ENCODE measurements at places on chromosomes 5 and 9.

- no peak for DNase-seq
Measured at GRCh38 chr5:125180231-125180829, 433.9 kb upstream of the ZNF608 start.

DNA sequence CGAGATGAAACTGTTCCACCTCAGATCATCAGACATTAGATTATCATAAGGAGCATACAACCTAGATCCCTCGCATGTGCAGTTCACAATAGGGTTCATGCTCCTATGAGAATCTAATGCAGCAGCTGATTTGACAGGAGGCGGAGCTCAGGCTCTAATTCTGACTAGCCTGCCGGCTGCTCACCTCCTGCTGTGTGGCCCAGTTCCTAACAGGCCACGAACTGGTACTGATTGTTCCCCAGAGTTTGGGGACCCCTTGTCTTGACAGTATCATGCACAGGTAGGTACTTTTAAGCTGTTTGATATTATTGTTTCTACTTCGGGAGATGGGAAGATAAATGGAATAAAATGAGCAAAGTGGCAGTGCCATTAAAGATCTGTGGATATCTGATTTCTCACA, 66.9 kb downstream of the ZCCHC7 start:
- DNase-seq, result no peak

DNA sequence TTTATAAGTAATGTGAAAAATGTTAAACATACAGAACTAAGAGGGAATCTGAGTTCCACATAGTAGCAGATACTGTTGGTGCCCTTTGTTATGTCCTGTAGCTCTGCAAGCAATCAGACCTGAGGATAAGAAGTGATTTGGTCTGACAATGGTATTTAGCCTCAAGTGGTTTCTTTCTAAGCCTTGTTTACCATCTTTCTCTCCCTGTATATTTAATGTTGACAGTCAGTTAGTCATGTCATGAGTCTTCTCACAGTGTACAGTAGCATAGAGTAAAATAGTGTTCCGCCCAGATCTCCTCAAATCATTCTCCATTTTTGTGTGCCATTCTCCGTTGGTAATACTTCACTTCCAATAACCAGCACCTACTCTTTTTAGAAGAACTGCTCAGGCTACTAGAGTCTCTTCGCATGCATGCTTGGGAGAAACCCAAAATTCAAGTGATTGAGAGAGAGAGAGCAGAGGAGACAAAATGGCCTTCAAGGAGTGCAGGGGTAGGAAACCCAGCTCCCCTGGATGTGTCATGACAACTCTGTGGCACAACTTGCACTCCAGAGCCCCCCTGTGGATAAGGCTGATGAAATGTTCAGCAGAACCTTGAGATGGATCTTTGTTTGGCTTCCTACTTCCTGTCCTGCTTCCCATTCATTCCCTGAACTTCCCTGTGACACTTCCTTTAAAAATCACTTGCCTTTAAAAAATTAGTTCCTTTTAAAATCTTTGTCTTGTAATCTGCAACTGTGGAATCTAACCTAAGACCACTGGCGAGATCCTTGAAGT, 129.2 kb upstream of the FST start:
- DNase-seq, result no peak

- no peak for DNase-seq
Measured at GRCh38 chr9:573691-574410, 267.6 kb upstream of the DMRT1 start.

DNA sequence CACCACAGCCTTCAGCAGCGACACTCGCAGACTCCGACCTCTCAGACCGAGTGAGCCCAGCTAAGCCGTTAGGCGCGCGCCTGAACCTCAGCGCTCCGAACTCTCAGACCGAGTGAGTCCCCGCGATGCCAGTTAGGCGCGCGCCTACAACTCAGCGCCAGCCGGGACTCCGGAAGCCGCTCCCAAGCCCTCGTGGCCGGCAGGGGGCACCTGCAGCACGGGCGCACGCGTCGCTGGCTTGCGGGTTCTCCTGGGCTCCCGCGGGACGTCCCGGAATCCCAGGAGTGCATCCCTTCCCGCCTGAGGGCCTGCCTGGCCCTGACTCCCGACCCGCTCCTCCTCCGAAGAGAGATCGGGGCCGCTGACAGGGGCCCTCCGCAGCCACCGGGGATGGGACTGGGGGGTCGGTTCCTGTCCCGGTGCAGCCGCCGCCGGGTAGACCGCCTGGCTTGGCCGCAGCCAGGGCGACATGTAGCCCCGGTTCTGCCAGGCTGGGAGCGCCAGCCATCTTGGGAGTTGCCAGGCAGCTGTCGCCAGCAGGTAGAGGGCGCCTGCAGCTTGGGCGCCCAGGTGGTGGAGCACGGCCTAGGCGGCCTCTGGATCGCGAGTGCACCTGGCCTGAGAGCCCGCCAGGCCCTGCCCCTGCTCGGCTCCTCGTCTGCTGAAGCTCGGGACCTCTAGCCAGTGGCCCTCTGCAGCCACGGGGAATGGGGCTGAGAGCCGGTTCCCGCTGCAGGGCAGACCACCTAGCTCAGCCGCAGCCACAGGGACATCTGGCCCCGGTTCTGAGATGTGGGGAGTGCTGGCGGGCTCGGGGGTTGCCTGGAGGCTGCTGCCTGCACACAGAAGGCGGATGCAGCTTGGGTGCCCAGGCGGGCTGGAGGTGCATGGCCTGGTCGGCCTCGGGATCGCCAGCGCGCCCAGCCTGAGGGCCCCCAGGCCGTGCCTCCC, at the start of gene ANKRD18A:
ANKRD18A (minus strand) TSS at position 114 of the 951 bp plus-strand sequence. CDS start 311 bp downstream, outside the sequence.
- no peak for DNase-seq

- no peak for DNase-seq
Measured at GRCh38 chr9:112112519-112112918, 62.6 kb downstream of the SUSD1 start.

DNA sequence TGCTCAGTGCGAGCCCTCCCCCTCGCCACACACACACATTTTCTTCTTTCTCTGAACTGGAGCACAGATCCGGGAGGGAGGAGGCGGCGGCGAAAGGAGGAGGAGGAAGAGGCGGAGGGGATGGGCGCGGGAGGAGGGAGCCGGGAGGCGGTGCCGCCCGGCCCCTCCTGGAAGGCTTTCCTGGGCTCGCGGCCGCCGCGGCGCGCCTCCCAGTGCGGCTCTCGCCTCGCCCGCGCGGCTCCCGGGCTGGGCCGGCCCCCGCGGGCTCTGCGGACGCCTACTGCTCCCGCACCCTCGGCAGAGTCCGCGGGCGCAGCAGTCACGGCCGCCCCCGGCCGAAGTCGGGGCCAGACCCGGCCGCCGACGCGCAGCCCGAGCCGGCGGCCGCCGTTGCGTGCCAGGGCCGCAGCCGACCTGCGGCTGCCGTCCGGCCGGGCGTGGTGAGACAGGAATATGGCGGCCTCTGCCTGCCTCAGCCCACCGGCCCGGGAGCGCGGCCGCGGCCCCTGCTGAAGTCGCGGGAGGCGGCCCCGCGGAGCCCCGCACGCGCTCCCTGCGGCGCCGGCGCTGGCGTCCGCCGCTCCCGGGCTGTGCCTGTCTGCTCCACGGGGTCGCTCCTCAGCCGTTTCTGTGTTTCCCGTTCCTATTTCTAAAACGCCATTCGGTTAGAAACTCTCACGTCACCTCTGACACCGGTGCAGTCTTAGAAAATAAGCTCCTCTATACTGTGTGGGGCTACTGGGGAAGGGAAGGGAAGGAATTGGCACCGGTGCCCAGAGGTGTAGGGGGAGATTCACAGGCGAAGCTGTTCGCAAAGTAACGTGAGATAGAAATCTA, 500 bp upstream of the GNAQ start:
- DNase-seq, result peak; percentile 31

GRCh38 chr5:1789834-1790471, 9.7 kb downstream of the MRPL36 start:
- no peak for DNase-seq

DNA sequence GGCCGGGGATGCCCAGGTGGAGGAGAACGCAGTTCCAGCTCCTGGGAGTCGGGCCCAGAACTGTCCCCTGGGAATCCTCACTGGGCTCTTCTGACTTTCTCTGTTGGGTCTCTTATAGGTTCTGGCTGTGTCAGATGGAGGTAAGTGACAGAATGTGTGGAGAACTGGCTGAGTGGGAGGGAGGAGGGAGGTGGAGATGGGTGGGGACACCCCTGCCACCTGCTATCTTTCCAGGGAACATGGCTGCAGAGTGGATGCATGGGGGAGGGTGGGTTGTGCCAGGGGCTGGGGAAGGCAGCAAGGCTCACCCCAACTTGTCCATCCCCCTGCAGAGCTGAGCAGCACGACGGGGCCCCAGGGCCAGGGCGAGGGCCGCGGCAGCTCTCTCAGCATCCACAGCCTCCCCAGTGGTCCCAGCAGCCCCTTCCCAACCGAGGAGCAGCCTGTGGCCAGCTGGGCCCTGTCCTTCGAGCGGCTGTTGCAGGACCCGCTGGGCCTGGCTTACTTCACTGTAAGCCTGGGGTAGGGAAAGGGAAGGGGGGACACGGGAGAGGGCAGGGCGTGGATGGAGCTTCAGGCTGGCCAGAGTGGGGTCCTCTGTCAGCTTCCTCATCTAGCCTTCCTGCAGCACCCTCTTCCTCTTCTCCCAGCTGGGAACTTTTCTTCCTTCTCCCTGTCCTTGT, 8.3 kb downstream of the RGS14 start:
- no peak for DNase-seq

DNA sequence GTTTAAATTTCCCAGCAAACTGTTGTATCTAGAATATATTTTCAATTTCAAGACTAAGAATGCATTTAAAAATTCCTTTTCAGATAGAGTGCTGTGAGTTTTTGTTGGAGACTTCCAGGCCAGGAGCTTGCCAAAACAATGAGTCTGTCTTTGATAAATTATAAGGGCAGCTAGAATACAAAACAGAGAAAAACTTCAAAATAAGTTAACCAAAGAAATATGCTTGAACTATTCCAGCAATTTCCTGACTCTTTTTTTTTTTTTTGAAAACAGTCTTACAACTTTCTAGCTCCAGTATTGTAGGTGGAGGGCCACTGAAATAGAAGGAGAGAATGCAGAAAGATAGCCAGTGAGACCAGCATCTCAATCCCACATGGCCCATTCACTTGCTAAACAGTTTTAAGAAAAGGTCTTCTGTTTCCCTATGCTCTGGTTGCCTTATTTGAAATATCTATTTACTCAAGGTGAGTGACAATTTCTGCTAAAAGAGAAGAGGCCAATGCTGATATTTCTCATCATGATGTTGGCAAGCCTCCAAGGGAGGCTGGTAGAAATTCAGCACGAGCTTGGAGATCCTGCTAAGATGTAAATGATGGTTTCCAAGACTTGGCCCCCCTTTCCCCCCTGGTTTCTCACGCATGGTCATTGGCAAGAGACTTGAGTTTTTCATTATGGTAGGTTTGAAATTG, 103.2 kb downstream of the USP20 start:
- no peak for DNase-seq

DNA sequence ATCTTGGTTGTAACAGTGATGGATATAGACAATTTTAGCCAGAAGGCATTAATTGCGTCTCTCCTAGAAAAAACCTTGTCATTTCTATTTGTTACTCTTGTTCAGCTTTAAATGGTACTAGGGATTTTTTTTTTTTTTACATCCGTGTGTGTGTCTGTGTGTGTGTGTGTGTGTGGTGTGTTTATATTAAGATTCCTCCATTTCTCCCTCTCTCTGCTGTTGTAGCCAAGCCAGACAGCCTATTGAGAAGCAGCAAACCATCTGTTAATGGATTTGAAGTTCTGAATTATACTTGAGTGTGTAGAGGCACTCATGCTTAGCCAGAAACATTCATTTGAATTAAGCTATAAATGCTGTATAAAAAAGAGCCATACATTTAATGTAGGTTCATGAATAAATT, 72.3 kb downstream of the SLF1 start:
- no peak for DNase-seq

GRCh38 chr5:151208481-151208914, 15.4 kb downstream of the CCDC69 start:
- DNase-seq, result no peak

DNA sequence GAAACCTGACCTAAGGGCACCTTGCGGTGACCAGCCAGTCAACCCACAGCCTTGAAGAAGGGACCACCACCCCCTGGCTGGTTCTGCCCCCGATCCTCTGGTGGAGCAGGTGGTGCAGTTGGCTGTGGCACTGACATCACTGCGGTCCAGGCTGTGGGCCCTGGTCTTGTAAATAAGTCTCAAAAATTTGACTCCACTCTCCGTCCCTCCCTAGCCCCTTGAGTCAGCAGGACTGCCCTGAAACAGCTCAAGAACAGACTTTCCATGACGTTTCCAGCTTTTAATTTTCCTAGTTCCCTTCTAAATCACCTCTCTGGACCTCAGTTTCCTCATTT, 134.8 kb upstream of the BOD1 start:
- no peak for DNase-seq

DNA sequence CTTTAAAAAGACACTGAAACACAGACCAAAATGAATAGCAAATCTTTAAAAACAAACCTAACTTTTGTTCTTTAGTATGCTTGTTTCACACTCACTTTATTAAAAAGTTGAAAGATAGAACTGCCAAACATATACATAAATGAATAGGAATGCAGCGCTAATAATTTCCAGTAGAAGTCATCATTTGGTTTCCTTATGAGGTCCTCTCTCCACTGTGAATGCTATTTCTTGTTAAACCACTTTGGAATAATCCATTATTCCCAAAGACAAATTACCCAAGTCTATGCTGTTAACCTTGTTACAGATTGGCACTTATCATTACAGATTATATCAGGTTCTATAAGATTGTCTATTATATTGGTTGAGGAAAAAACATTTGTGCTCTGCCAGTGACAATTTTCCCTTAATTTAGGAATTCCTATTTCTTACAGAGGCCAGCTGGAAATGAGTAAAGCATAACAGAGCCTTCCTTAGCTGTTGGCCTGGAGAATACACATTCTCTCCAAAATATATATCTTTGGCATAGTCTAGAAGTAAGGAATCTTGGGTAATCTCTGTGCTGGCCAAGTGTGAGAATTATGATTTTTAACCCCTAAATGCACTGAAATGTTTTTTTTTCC, 29.3 kb upstream of the MINAR2 start:
- DNase-seq, result no peak

- no peak for DNase-seq
Measured at GRCh38 chr5:50704730-50705129, 38.3 kb downstream of the PARP8 start.

DNA sequence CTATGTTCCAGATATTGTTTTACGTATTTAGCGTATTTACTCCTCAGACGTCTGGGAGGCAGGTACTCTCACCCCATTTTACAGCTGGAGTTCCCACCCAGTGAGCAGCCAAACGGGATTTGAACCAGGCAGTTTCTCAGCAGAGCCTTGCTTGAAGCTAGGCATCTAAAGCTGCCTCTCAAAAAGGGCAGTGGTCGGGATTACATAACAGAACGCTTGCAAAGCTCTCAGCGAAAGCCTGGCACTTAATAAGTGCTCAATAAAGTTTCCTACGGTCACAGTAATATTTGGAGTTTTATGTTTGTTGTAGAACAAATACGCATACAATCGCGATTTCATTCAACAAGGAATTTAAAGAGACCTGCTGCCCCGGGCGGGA, 286 bp upstream of the BSPRY start:
- DNase-seq, result no peak

DNA sequence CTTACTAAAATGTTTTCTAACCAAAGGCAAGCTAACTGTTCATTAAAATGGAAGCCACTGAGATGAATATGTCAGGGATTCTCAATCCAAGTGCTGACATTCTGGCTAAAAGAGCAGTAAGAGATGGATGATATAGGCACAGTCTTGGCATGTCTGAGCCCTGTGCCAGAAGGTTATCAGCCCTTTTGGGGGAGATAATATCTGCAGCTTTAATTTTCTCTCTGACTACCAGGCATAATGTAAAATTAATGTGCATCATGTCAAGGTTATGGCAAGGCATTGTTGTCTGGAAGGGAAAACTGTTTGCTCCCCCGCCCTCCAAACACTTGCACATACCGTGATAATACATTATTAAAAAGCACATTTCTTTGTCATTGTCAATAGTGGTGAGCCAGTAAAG, 609.8 kb downstream of the ZNF608 start:
- no peak for DNase-seq

- DNase-seq, result no peak
Measured at GRCh38 chr9:82996941-82997340, 66.0 kb downstream of the RASEF start.

- no peak for DNase-seq
Measured at GRCh38 chr5:171692107-171692506, 93.5 kb upstream of the SMIM23 start.

Data from stimulated activated CD8-positive, alpha-beta memory T cell treated with anti-CD3 and anti-CD28 coated beads, Interleukin-7, amount 100 ng/mL, for 1 hour (primary cell).